AG10803 (cell line): ENCODE measurements at places on chromosomes 2 and 18.
A peak's percentile ranks its signal among the peaks of the same experiment; 100 is the strongest.

GRCh38 chr2:189347540-189347939 is 93.7 kb upstream of the WDR75 start:
- peak; percentile 98 for DNase-seq

DNA sequence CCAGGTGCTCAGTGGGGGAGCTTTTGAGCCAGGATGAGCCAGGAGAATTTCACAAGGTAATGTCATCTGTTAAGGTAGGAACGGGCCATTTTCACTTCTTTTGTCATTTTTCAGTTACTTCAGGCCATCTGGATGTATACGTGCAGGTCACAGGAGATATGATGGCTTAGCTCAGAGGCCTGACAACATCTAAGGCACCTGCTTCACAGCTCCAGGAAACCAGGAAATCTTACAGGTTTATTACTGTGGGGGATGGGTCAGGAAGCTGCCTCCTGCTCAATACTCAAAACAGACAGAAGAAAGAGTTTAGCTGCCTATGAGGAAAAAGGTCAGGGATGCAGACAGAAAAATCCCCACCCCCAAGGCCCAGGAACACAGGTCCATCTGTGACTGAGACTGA is 364.3 kb upstream of the LRP1B start:
- no peak for DNase-seq

DNA sequence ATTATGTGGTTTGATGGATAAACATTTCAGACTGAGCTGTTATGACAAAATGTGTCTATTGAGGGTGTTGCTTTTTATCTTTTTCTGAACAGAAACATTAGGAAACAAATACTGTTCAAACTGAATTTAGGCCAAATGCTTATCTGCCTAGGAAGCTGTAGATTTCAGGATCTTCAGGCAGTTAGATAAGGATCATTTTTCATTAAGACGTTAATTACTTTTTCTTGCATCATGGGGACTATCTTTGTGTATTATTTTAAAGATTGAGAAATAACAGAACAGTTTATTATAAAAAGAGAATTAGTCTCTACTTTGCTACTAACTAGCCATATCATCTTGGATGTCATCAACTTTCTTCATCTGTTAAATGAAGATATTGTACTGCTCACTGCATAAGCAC is 107.5 kb downstream of the TTC27 start:
- no peak for DNase-seq

DNA sequence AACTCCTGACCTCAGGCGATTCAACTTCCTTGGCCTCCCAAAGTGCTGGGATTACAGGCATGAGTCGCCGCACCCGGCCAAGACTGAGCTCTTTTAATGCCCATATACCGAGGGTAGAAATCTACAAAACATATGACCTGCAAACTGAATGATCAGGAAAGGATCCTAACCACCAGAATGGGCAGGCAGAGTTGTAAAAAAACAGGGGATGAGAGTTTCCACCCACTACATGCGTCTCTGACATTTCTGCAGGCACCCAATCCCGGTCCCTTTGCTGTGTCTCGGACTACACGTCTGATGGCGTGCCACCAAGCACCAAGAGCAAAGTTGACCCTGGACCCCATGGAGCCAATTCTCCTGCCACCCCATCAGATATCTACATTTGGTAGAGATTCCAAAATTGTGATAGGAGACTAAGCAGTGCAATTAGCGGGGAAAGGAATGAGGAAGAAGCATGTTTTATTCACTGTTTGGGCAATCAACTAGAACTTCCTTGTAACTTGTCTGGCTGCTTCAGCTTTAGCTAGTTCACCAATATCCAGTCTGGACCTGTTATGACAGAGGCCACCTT is 74.1 kb downstream of the ATP8B1 start:
- DNase-seq = peak; percentile 45

- no peak for DNase-seq
These were observed 718.3 kb downstream of the NRXN1 start for GRCh38 chr2:50313656-50314055.

GRCh38 chr2:85259879-85260278 is 67.9 kb downstream of the TGOLN2 start:
- DNase-seq = no peak

DNA sequence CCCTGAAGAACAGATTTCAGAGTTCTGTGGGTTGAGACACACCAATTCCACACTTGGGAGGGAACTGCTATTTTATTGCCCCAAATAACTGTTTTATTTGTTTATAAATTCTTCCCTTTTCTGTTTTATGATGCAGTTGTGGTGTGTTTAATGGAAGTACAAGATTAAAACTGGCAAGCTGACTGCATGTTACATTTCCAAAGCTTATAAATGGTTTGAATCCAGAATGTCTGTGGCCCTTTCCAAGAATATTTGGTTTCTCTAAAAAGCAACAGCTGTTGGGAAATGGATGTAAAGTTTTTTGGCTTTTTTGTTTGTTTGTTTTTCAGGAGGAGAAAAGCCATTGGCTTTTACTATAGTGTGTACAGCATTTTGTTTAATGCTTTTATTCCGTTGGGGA is 234.5 kb downstream of the MTX2 start:
- peak; percentile 58 for DNase-seq

DNA sequence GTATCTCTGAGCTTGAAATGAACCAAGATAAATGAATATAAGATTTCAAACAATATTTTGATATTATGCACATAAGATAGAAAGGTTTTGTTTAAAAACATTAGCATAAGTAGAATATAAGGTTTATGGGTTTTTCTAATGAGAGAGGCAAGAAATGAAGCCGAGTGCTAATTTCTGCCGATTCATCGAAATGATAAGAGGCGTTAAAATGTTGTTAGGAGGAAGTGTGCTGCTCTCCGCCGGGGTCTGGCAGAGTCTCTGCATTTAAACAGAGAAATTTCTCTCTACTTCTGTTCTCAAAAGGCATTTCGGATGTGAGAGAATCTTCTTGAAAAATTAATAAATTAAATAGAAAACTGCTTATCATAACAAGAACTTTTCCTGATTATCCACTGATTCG is 83.6 kb downstream of the MRPS9 start:
- DNase-seq = no peak

DNA sequence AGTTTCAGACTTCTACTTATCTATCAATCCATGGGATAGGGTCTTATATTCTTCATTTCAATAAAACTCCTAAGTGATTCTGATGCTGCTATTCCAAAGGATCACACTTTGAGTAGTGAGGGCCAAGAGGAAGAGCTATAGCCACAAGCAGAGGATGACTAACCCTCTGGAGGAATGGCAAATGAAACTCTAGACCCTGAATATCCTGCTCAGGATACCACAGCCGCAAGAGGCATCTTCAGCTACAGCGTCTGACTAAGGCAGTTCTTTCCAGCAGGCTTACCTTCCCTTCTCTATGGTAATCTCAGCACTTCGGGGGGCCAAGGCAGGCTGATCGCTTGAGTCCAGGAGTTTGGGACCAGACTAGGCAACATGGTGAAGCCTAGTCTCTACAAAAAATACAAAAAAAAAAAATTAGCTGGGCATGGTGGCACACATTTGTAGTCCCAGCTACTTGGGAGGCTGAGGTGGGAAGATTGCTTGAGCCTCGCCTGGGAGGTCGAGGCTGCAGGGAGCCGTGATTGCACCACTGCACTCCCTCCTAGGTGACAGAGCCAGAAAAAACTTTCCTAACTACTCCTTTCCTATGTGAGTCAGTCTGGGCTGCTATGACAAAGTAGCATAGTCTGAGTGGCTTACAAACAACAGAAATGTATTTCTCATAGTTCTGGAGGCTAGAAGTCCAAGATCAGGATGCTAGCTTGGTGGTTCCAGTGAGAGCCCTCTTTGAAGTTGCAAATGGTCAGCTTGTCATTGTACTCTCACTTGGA is 371.9 kb downstream of the IRS1 start:
- peak; percentile 92 for DNase-seq

GRCh38 chr18:76265497-76266235 is 229.4 kb downstream of the ZNF516 start:
- DNase-seq = peak; percentile 63
